ENCODE measurements at places on chromosomes 1 and 21. TPM values are rescaled to one million over a fixed set of nuclear protein-coding genes. Genes with fewer than 3 reads are reported as not detected.
A peak's percentile ranks its signal among the peaks of the same experiment; 100 is the strongest.

DNA sequence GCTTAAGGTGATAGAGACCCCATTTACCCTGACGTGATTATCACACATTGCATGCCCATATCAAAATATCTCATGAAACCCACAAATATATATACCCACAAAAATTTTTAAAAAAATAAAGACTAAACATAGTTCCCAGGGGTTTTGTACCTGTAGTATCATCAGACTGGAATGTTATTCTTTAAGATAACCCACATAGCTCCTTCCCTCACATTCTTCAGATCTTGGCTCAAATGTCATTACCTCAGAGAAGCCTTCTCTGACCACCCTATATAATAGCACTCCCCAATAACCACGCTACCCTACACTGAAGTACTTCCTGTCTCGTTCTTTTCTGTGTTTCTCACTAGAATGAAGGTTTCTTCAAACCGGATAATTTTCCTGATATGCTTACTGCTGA, 138.3 kb upstream of the SNX7 start:
- DNase-seq = no peak

Gene MANEAL
- total RNA-seq = 5.3 TPM

Gene HPDL
- 4.3 TPM for total RNA-seq

DNA sequence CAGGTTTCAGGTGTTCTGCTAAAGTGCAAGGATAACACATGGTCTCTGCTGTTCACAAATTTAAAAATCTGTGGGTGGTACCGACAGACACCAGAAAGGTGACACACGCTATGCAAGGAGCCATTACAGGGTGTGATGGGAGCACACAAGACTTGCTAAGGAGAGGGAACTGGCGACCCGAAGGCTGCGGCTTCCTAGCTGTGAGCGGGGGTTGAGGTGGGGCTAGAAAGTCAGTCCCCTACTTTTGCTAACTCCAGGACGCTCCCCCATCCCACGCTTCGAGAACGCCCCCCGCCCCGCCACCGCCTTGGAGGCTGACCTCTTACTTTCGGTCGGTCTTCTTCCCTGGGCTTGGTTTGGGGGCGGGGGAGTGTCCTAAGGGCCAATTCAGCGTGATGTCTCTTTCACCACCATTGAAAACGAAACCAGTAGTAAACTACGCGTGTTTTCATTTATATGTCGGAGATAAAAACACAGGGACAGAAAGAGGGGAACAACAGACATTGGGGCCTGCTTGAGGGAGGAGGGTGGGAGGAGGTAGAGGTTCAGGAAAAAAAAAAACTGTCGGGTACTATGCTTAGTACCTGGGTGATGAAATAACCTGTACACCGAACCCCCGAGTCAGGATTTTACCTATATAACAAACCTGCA, 1.1 kb downstream of the CKS1B start:
- DNase-seq = peak; percentile 53

GRCh38 chr1:110255392-110255787, 45.3 kb downstream of the KCNC4 start:
- DNase-seq = no peak

GRCh38 chr1:9606458-9606857, 17.7 kb downstream of the TMEM201 start:
- no peak for DNase-seq

DNA sequence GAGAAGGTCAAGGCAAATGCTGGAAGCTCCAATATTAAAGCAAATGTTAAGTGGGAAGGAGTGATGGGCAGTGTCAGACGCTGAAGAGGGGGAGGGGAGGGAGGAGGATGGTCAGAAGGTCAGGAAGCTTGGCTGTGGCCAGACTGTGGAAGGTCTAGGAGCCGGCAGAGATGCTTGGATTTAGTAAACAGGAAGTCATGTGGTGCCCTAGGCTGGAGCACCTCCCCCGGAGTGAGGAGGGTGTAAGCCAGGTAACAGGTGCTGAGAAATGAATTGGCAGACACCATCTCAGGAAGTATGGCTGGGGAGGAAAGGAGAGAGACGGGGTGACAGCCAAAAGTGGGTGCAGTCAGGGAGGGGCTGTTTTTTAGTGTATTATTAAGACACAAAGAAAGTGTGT, 17.7 kb downstream of the CSMD2 start:
- no peak for DNase-seq

DNA sequence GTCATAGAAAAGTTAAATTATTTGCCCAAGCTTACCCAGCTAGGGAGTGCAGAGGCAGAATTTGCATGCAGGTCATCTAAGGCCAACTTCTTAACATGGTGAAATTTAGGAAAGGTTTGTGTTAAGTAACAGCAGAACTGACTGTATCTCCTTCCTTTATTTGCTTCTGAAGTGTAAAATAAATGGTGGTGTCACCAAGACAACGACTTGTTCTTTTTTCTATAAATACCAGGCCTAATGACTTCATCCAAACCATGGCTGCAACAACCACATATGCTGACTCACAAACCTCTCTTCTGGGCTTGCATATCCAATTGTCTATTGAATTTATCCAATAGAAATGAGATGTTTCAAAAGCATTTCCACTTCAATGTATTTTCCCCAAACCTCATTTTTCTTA, 19.1 kb downstream of the COL24A1 start:
- DNase-seq = no peak

DNA sequence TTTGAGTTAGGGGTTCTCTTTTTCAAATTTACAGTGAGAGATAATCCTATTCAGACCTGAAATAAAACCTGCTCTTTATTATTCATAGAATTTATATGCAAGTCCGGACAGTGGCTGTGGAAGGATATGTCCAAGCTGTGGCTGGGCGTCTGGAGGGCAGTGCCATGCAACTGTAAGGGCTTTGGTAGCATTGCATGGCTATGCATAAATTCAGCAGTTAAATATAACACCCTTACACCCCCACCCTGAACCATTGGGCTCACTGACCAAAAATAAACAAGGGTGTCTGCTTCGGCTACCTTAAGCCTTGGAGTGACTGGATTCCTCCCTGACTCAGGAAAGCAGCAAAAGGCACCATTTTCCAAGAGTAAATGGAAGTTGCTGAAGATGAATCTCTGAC, 5.4 kb downstream of the CHTOP start:
- no peak for DNase-seq

DNA sequence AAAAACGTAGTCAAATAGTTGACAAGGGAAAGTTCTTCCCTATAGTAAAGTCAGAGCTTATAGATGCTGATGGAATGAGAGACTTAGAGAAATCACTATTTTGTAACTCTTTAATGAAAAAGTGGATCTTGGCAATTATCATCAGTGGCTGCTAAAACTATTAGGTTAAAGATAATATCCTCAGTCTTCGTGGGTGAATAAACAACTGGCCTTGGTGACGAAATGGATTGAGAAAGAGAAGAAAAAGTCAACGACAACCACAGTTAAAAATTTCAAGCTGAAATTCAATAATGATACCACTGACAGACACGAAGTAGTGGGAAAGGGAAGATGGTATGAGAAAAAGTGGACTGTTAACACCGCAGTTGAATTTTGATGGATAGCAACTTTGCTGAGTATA, 90.0 kb upstream of the GNG4 start:
- no peak for DNase-seq

DNA sequence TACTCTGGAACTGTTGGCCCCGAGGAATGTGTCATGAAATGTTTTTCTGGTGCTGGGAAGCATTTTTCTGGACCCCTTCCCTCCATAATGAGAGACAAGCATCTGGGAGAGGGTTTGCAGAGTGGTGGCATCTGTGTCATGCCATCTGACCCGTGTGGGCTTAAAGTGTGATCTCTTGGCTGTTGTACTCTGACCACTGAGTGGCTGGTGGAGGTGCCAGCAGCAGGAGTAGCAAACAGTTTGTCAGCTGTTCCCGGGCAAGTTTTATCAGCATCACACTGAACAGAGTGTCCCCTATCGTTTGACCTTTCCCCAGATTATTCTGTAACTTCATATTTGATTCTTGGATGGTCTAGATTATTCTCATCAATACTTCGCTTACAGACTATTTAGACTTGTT, 150.1 kb downstream of the HHAT start:
- no peak for DNase-seq
